ENCODE measurements at places on chromosomes 11 and 22.

DNA sequence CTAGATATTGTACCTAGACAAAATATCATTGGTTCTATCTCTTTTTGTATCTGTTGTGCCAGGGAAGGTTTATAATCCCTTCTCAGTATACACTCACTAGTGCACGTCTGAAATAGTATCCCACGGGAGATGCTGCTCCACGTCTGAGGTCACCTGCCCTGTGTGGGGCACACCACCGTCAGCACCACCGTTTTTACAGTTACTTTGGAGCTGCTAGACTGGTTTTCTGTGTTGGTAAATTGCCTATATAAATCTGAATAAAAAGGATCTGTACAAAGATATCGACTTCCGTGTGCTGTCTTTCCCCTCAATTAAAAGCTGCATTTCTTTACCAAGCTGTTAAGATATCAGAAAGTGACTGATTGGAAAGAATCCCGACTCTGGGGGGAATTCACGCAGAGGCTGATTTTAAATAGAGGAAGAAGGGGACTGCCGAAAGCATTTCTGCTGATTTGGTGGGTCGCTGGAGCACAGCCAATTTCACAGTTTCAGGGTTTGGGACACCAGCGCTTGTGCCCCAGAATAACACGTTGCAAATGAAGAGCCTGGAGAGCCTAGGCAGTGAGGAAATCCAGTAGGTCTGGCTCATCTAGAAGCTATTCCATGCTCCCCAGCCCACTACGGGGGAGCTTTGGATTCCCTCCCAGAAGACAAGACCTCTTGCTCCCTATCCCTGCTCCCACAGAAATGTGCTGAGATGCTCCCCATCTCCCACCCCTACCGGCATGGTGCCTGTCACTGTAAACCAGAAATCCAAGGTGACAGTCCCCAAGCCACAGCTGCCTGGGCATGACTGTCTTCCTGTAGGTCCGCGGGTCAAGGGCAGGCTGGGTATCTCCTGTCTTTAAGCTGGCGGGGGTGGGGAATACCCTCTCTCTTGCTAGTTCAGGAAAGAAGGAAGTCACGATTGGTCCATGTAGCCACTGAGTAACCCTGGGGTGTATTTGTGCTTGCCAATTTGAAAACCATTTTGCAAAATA lies 12.7 kb upstream of the MYO18B start:
- no peak for DNase-seq

DNA sequence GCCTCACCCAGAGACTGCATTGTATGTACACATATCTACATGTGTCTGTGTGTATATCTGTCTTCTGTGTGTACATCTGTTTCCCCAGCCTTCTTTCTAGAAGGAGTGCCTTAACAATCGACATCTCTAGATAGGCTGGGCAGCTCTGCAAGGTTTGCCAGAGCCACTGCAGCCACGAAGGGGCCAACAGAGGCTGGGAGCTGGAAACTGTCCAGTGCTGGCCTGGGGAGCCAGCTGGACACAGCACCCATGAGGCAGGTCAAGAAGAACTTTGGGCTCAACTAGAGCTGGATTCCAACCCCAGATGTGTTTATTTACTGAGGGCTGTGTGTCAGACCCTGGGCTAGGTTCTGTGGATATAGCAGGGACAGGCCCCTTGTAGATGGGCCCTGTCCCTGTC lies 3.3 kb downstream of the SGSM1 start:
- DNase-seq: no peak

DNA sequence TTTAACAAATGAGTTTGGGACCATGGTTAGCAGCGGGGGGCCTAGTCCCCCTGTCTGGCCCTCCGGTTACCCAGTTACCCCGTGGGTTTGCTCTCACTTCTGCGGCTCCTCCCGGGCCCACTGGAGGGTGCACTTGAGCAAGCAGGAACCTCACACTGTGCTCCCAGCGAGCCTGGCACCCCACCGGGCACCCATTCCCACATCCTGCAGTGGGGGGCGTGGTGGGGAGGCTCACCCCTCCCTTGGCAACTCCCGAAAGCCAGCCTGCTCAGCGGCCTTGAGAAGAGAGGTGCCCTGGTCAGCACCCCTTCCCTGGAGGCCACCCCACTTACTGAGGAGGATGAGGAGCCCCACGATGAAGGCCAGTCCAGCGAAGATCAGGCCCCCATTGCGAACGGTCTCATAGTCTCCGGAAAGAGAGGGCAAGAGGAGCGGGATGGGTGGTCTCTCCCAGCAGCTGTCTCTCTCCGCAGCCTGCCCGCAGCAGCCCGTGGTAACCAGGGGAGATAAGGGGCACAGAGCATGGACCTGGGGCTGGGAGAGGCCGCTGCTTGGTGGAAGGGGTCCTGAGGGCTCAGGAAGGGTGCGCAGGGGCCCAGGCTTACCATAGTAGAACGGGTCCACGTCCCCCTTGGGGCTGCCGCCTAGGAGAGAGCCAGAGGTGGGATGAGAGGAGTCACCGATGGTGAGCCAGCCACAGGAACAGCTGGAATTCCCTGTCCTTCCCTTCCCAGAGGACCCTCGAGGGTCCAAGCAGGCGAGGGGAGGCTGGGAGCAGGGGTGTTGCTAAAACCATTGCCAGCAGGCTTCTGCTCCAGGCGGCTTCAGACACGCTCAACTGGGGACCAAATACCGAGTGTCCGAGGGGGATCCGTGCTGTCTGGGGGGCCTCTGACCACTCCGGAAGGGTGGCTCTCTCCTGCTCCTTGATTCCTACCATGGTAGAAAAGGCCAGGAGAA lies 2.2 kb downstream of the FXYD2 start:
- DNase-seq: no peak

GRCh38 chr22:46968848-46969247 lies 206.4 kb downstream of the TBC1D22A start:
- DNase-seq: no peak

- DNase-seq: no peak
These were observed 3.6 kb upstream of the C11orf86 start for GRCh38 chr11:66971488-66971887.

- DNase-seq: no peak
These were observed 13.2 kb downstream of the PDE3B start for GRCh38 chr11:14656536-14657457.

- no peak for DNase-seq
These were observed 3.6 kb upstream of the SORL1 start for GRCh38 chr11:121448431-121448941.

- DNase-seq: no peak
These were observed 110.8 kb downstream of the GGTLC2 start for GRCh38 chr22:22754961-22755777.

- DNase-seq: no peak
These were observed 5.5 kb upstream of the PIM3 start for GRCh38 chr22:49954991-49955580.

- no peak for DNase-seq
These were observed 50.1 kb downstream of the DNHD1 start for GRCh38 chr11:6547177-6547576.

DNA sequence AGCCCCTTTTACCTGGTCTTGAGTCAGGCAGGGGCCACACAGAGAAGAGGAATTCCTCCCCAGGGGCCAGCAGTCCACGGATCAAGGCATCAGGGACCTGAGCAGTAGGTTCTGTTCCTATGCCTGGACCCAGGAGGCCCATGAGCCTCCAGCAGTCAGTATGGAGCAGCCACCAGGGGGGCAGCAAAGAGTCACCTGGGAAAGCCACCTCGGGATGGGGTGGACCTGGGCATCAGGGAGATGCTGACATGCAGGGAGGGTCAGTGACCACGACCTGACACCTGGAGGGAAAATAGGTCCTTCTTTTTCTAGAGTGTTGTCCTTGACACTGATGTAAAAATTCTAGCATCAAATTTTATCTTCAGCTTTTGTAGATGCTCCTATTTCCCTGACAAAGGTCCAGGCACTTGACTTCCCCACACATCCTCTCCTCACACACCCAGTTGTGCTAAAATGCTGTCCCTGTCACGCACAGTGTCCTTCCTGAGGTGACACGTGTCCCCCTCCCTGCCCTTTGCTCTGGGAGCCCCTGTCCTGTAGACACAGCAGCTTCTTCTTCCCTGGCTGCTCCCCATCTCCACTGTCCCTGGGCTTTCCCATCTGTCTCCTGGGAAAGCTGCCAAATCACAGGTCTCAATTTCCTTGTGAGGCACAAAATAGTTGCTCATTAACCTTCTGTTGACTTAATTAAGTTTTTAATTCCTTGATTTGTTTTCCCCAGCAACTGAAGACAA lies 70.0 kb upstream of the IGLL5 start:
- DNase-seq: no peak

DNA sequence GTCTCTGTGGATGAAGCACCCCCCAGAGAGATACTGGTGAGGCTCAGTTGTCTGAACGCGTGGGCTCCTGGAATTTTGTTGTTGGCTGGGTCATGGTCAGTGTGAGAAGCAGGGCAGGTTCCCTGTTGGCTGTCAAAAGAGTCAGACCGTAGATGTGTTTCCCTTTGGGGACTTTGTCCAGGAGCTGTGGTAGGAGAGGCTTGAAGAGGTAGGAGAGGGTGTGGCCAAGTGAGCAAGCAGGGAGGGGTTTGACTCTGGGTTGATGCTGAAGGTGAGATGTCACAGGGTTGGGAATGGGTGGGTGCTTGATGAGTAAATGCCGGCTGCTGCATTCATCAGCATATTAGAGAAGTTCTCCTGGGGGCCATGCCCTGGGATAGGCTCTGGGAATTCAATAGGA lies 803.2 kb downstream of the TBC1D22A start:
- no peak for DNase-seq

- no peak for DNase-seq
These were observed 29.5 kb downstream of the TREH start for GRCh38 chr11:118649941-118650340.

DNA sequence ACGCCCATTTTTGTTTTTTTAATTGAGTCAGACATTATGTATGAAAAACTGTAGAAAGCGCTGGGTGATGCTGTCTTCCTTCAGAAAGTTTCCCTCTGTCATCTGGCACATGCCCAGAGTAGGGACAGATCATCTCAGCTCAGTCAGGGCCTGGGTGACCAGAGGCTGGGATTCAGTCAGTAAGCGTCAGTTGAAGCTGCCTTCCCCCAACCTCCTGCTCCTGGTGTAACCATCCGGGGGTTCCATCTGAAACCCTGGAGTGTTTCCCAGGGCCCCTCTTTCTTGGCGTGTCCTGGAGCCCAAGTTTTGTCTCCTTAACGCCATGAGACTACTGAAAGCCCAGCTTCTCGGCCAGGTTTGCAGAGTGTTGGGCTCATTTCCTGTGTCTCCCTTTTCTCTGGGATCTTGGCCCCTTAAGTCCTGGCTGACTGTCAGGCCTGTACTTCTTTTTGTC lies 10.7 kb downstream of the PPFIA1 start:
- no peak for DNase-seq

DNA sequence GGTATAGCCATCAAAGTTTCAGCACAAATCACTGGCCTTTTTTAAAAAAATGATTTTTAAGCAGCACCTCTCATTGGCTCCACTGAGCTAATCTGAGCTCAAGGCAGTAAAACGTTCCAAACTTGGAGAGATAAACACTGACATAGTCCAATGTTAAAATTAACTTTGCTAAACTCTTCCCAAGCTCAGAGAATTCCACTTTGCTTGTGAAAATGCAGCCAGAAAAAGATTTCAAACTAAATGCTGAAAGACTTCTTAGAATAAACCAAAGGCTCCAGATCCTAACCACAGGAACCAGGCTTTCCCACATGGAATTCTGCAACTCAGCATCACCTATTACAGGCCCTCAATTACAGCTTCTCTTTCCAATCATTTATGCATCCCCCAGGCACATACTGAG lies 84.7 kb upstream of the GDPD4 start:
- no peak for DNase-seq

GRCh38 chr11:27184458-27185312 lies 144.1 kb downstream of the BBOX1 start:
- no peak for DNase-seq

GRCh38 chr11:86101941-86102407 lies 33.1 kb upstream of the PICALM start:
- DNase-seq: no peak

DNA sequence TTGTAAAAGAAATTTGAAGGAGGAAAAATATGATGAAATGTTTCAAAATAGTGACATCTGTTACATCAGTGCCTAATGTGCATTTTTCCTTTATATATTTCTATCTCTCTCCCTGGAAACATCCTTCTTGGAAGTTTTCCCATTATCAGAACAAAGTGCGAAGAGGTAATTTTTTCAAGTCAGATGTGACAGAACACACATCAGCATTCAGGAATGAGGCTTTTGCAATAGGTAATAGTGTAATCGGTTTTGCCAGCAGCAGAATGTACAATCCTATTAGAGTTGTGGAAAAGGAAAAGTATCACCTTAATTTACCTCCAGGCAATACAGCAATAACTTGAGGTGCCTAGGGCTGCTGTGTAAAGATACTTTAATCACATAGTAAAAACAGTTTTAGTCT lies 275.8 kb downstream of the FAT3 start:
- DNase-seq: no peak

GRCh38 chr11:13091373-13091772 lies 82.3 kb downstream of the RASSF10 start:
- no peak for DNase-seq

GRCh38 chr11:108647701-108648527 lies 17.0 kb upstream of the DDX10 start:
- peak; percentile 42 for DNase-seq

DNA sequence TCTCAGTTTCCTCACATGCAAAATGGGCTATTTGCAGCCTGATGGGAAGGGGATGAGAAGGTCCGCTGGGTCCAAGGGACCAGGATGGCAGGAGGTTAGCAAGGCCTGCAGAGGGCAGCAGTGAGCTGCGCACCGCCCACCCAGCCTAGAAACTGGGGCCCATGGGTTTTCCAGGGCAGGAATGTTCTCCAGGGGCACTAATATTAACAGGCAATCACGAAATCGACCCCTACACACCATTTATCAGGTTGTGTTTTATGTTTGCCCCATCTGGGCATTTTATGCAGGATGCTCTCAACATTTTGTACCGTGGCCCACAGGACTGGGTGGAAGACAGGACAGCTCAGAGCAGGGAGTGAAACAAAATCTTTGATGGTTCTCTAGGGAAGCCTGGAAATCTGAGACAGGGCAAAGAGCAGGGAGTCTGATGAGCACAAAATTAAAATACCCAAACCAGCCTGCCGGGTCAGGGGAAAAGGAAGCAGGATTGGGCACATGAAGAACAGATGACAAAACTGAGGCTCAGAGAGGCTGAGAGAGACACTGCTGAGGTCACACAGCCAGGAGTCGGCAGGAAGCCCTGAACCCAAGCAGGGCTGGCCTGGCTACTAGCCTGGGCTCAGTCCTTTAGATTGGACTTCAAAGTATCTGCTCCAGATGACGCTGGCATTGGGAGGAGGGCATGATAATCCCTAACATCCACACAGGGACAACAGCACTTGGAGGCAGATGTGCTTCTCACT lies 1.6 kb upstream of the BCR start:
- peak; percentile 44 for DNase-seq

- no peak for DNase-seq
These were observed 86.5 kb upstream of the CLDN5 start for GRCh38 chr22:19610518-19611253.

- no peak for DNase-seq
These were observed 208.1 kb upstream of the TENM4 start for GRCh38 chr11:79648766-79649520.

GRCh38 chr22:38087855-38088254 lies 3.9 kb upstream of the SLC16A8 start:
- no peak for DNase-seq

DNA sequence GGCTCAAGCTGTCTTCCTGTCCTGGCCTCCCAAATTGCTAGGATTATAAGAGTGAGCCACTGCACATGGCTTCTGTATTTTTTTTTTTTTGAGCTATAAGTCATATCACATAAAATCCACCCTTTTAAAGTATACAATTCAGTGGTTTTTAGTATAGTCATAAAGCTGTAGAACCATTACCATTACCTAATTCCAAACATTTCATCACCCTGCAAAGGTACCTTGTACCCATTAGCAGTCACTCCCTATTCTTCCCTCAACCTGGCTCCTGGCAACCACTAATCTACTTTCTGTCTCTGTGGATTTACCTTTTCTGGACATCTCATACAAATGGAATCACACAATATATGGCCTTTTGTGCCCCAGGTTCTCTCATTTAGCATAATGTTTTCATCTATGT lies 84.5 kb downstream of the MTMR3 start:
- DNase-seq: no peak
